ENCODE measurements at places on chromosomes 2 and 18. TPM values are rescaled to one million over a fixed set of nuclear protein-coding genes. Genes with fewer than 3 reads are reported as not detected.

The REG1B gene
- not detected for total RNA-seq

The ERBB4 gene
- total RNA-seq, result 1.6 TPM

The BMP10 gene
- total RNA-seq, result not detected

The NTSR2 gene
- not detected for total RNA-seq

The SEMA4C gene
- 8.6 TPM for total RNA-seq

The REEP1 gene
- total RNA-seq, result 16.0 TPM

The NYAP2 gene
- 1.4 TPM for total RNA-seq

The IGFBP2 gene
- 14.3 TPM for total RNA-seq

The ACSL3 gene
- 56.8 TPM for total RNA-seq

- no peaks in the 10 kb centered on the region for H3K36me3 ChIP-seq
- peak; percentile 74 for DNase-seq
- no peak overlapping the region for H3K4me3 ChIP-seq
- H3K4me1 ChIP-seq, result no peaks in the 10 kb centered on the region
- H3K27me3 ChIP-seq, result no peaks in the 10 kb centered on the region
Measured at GRCh38 chr2:129396980-129397599, 582.4 kb upstream of the RAB6C start.

GRCh38 chr2:160534996-160535395, 41.4 kb upstream of the RBMS1 start:
- no peaks in the 10 kb centered on the region for H3K36me3 ChIP-seq
- peaks cover 8% of the 10 kb centered on the region for H3K4me1 ChIP-seq
- no peak overlapping the region for H3K27ac ChIP-seq
- no peaks in the 10 kb centered on the region for H3K27me3 ChIP-seq
- DNase-seq, result no peak
- no peak overlapping the region for H3K4me3 ChIP-seq

GRCh38 chr2:24466871-24467870, 23.9 kb upstream of the NCOA1 start:
- H3K4me1 ChIP-seq, result no peaks in the 10 kb centered on the region
- DNase-seq, result no peak
- H3K36me3 ChIP-seq, result no peaks in the 10 kb centered on the region
- H3K27me3 ChIP-seq, result no peaks in the 10 kb centered on the region
- H3K4me3 ChIP-seq, result no peak overlapping the region

- no peak overlapping the region for H3K4me3 ChIP-seq
- H3K36me3 ChIP-seq, result no peaks in the 10 kb centered on the region
- DNase-seq, result no peak
- peaks cover 32% of the 10 kb centered on the region for H3K4me1 ChIP-seq
Measured at GRCh38 chr2:36526226-36526625, 71.7 kb downstream of the FEZ2 start.

GRCh38 chr2:221060376-221060775, 511.7 kb downstream of the EPHA4 start:
- no peak overlapping the region for H3K27ac ChIP-seq
- no peak for DNase-seq
- H3K4me1 ChIP-seq, result no peaks in the 10 kb centered on the region
- no peaks in the 10 kb centered on the region for H3K36me3 ChIP-seq
- H3K4me3 ChIP-seq, result no peak overlapping the region

GRCh38 chr18:6543330-6543908, 128.7 kb upstream of the L3MBTL4 start:
- no peaks in the 10 kb centered on the region for H3K27me3 ChIP-seq
- no peaks in the 10 kb centered on the region for H3K36me3 ChIP-seq
- no peak for DNase-seq
- H3K4me1 ChIP-seq, result no peaks in the 10 kb centered on the region
- no peak overlapping the region for H3K4me3 ChIP-seq

DNA sequence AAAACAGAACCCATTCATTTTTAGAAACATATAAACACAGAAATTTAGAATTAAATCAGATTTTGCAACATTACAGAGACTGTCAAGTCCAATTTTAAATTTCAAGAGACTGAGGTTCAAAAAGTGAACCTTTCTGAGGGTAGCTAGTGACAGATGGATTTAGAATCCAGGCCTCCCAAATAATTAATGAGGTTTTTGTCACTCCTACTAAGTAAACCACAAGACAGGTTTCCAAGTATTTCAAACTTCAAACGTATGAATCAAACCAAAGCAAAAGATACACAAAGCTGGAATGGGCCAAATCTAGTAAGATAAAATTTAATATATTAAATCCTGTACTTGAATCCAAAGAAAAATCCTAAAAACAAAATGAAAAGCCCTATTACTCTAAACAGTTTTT, 25.3 kb downstream of the PPP4R3B start:
- H3K36me3 ChIP-seq, result peaks cover 12% of the 10 kb centered on the region
- H3K27me3 ChIP-seq, result no peaks in the 10 kb centered on the region
- DNase-seq, result no peak
- no peak overlapping the region for H3K4me3 ChIP-seq
- no peak overlapping the region for H3K27ac ChIP-seq
- no peaks in the 10 kb centered on the region for H3K4me1 ChIP-seq

GRCh38 chr2:226559536-226559935, 240.1 kb downstream of the IRS1 start:
- no peaks in the 10 kb centered on the region for H3K4me1 ChIP-seq
- no peak overlapping the region for H3K4me3 ChIP-seq
- H3K27ac ChIP-seq, result no peak overlapping the region
- DNase-seq, result no peak
- H3K36me3 ChIP-seq, result no peaks in the 10 kb centered on the region

GRCh38 chr2:219713110-219713509, 85.7 kb downstream of the SLC4A3 start:
- no peaks in the 10 kb centered on the region for H3K27me3 ChIP-seq
- no peaks in the 10 kb centered on the region for H3K36me3 ChIP-seq
- DNase-seq, result no peak
- peaks cover 22% of the 10 kb centered on the region for H3K4me1 ChIP-seq

GRCh38 chr18:53004798-53005197, 664.8 kb downstream of the DCC start:
- no peak overlapping the region for H3K4me3 ChIP-seq
- no peak for DNase-seq
- H3K27me3 ChIP-seq, result no peaks in the 10 kb centered on the region
- no peak overlapping the region for H3K27ac ChIP-seq

DNA sequence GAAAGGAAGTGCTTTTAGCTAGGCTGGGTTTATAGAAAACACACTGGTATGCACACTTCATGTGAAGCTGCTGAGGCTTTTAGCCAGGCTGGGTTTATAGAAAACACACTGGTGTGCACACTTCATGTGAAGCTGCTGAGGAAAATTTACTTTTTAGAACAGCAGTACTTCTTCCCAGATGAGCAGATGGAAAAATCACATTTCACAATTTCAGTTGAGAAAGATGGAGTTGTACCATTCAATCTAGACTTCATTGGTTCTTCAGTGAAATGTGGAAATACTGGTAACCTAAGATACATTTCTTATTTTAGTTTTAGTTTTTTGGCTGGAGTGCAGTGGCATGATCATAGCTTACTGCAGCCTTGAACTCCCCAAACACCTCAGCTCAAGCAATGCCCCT, 11.1 kb downstream of the SNTG2 start:
- H3K27me3 ChIP-seq, result no peaks in the 10 kb centered on the region
- no peaks in the 10 kb centered on the region for H3K36me3 ChIP-seq
- H3K4me1 ChIP-seq, result no peaks in the 10 kb centered on the region

DNA sequence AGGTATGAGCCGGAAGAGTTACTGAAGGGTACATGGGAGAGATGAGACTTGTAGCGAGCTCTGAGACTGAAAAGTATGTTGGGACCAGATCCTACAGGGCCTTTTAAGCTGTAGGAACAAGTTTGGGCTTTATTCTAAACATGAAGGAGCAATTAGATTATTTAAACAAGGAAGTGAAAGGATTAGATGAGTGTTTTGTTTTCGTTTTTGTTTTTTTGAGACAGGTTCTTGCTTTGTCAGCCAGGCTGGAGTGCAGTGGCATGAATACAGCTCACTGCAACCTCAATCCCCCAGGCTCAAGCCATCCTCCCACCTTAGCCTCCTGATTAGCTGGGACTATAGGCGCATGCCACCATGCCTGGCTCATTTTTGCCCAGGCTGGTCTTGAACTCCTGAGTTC, 110.7 kb downstream of the C1D start:
- no peak overlapping the region for H3K27ac ChIP-seq
- H3K4me1 ChIP-seq, result no peaks in the 10 kb centered on the region
- no peak overlapping the region for H3K4me3 ChIP-seq
- H3K27me3 ChIP-seq, result no peaks in the 10 kb centered on the region

DNA sequence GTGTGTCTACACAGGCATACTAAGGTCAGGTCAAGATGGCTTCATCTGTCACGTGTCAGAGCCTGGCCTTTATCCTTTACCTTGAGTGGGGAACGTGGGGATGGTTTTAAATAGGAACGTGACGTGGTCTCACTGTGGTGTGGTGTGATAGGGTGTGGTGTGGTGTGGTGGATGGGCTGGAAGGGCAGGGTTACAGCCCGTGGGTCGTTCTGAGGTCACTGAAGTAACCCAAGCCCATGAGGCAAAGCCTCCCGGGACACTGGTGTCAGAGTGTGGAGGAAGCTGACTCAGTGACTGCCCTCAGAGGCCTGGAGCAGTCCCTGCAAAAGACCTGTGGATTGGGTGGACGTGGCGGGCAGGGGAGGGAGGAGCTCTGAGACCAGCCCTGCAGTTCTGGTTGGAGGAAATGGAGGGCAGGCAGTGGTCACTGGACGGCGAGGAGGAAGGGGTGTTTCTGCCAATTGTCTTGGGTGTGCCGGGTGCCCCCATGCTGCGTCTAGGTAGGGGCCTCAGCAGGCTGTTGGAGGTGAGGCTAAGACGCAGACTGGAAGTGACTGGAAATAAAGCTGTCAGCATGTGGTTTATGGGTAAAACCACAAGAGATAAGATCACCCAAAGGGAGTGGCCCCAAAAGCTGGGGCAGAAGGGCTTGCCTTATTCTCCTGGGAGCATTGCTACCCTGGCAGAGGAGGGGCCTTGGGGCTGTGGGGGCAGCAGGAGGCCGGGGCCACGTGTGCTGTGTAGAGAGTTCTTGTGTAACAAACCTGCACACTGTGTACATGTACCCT, 84.8 kb downstream of the SH3RF3 start:
- no peaks in the 10 kb centered on the region for H3K36me3 ChIP-seq
- no peak overlapping the region for H3K4me3 ChIP-seq
- no peak for DNase-seq
- no peak overlapping the region for H3K27ac ChIP-seq
- peaks cover 24% of the 10 kb centered on the region for H3K4me1 ChIP-seq

- H3K4me3 ChIP-seq, result no peak overlapping the region
- no peak for DNase-seq
- no peak overlapping the region for H3K27ac ChIP-seq
- H3K4me1 ChIP-seq, result peaks cover 17% of the 10 kb centered on the region
Measured at GRCh38 chr2:66507673-66508201, 72.8 kb downstream of the MEIS1 start.

DNA sequence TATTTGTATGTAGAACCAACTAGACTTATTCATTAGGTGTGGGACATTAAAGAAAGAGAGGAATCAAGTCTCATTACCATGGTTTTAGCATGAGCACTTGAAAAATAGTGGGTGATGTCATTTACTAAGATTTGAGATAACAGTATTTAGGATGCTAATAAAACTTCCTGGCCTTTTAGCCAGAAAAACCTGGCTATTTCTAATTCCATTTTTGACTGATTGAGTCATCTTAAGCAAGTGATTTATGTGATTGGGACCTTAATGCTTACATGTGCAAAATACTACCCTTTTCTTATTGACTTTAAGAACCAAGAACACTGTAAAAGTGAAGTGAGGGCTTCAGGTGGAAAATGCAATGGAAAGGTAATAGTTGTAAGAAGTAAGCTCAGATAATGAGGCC, 196.8 kb upstream of the SESTD1 start:
- no peak overlapping the region for H3K4me3 ChIP-seq
- H3K4me1 ChIP-seq, result no peaks in the 10 kb centered on the region
- no peaks in the 10 kb centered on the region for H3K27me3 ChIP-seq
- no peak overlapping the region for H3K27ac ChIP-seq
- H3K36me3 ChIP-seq, result no peaks in the 10 kb centered on the region

DNA sequence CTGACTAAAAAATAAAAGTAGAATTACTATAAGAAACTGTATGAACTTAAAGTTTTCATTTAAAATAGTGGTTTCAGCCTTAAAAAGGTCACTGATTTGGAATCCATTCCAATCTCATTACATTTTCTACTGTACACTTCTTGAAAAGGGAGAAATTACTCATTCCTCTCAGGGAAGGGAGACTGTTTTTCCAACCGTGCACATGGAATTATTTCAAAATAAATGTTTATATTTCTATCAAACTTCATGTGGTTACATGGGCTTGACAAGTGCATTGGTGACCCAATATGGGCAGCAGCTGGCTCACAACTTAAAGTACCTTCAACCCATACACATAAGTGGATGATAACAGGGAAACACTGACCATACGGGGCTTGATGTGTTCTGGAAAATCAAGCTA, 324.5 kb upstream of the THUMPD2 start:
- H3K27ac ChIP-seq, result no peak overlapping the region
- no peaks in the 10 kb centered on the region for H3K4me1 ChIP-seq
- no peaks in the 10 kb centered on the region for H3K36me3 ChIP-seq
- no peak overlapping the region for H3K4me3 ChIP-seq
- H3K27me3 ChIP-seq, result no peaks in the 10 kb centered on the region

DNA sequence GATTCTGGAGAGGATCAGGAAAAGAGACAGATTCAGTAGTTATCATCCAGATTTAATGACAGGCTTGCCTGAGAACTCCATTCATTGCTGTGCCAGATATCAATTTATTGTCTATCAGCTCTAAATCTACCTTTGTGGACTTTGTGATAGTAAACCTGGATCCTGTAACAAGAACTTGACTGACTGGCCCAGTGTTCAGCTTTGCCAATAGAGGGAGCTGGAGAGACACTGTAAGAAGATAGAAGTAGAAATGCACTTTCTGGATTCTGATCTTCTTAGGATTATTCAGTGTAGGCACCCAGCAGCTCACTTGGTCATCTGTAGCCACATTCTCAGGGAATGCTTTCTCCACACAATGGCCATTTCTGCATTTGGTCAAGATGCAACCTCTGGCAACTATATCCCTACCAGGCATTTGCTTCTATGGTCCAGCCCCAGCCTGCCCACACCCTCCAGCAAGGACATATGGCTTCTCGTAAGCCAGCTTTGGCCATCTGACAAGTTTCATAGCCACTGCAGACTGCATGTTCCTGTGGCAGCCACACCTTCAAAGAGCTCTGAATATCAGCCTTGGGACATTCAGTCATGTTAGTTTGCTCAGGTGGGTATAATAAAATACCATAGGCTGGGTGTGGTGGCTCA, 6.1 kb upstream of the SERPINB8 start:
- H3K27me3 ChIP-seq, result no peaks in the 10 kb centered on the region
- DNase-seq, result no peak
- no peak overlapping the region for H3K27ac ChIP-seq
- H3K4me1 ChIP-seq, result no peaks in the 10 kb centered on the region
- H3K4me3 ChIP-seq, result no peak overlapping the region

DNA sequence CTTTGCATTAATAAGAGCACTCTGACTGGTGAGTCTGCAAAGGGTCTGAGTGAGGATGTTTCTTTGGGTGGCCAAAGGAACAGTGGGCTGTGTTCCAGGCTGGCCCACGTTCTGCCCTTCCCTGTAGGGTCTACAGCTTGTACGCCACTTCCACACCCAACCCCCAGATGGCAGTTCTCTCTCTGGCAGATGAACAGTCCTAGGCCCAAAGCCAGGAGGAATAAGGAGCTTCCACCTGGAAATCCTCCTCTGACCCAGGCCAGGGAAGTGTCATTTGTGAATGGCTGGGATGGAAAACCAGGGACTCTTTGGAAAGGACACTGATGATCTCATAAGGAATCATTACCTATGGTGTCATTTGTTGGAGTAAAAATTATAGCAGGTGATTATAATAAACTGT, 6.6 kb downstream of the OTOF start:
- no peaks in the 10 kb centered on the region for H3K4me1 ChIP-seq
- no peaks in the 10 kb centered on the region for H3K27me3 ChIP-seq
- H3K4me3 ChIP-seq, result no peak overlapping the region
- H3K27ac ChIP-seq, result no peak overlapping the region
- no peak for DNase-seq
